ENCODE measurements at places on chromosomes 16 and 17.

DNA sequence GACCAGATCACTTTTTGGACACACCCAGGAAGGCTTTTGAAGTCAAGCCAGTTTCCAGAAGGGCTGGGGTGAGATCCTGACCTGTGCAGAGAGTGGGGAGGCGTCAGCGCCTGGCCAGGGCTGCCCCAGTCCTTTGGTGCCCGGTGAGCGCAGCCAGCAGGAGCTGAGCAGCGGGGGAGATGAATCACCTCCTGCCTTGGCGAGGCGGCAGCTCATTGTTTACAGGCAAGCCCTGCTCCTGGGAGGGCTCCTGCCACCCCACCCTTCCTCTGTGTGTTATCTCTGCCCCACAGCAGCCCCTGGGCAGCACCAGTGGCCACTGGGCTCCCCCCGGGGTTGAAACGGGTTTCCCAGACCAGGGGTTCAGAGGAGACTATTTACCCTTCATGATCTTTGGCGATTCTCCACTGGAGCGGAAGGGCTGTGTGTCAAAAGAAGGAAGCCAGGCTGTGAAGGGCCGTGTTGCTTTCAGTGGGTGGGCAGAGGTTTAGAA lies 14.1 kb upstream of the ITGB4 start:
- DNase-seq: no peak

DNA sequence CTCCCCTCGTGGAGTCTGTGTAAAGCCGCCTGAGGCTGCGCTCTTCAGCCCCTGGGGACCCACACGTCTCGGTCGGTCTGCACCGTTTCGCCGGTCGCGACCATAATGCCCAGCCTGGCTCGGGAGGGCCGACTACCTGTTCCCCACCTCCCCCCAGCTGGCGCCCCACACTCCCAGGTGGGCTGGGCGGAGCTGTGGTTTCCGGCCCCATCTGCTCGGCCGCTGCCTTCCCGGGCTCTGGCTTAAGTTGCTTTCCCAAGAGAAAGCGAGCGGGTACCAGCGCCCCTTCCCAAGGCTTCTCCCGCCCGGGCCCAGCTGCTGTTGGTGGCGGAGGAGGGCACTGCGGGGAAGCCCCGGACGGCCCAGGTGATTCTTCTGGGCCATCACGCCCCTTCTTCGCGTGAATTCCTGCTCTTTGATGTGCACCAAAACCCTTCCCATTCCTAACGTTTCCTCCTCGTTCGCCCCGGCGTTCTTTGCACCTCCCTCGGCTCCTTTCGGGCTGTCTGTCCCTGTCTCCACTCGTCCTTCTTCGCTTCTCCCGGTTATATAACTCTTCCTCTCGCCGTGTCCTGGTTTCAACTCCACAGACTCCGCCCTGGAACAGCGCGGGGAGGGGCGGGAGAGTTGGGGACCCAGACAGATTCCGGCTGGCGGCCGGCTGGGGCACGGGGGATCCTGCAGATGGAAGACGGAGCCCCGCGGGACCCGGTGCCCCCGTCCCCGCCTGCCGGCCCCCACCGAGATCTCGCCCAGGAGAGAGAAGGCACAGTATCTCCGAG lies 2.0 kb downstream of the KDM6B start:
- peak; percentile 49 for DNase-seq

GRCh38 chr16:11104168-11105037 lies 151.6 kb downstream of the SOCS1 start:
- no peak for DNase-seq

GRCh38 chr16:87830673-87831420 lies 38.5 kb downstream of the SLC7A5 start:
- no peak for DNase-seq

DNA sequence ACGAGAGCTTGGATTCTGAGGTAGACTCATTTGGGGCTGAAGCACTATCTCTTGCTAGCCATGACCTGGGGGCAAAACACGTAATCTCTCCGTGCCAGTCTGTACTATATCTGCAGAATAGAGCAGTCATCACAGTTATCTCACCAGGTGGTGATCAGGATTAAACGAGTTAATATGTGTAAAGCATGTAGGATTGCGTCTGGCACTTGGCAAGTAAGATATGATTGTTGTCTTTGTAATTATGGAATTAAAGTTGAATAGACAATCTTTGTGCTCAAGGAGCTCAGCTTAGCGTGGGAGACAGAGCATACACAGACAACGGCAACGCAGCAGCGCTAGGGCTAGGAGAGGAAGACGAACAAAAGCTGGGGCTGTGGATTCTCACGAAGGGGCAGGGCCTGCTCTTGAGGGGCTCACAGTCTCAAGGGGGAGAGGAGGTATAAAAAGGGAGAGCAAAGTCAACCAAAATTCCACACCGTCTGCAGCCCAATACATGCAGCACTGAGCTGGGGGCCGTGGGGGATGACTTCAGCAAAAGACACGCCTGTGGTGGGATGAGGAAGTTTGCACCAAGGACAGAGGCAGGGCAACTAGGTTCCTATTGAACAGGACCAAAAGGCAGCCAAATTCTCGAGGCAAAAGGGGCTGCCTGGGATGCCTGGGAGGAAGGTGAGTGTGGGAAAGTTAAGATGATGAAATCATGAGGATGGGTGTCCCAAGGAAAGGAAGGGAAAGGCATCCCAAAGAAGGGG lies 68.6 kb downstream of the SDK2 start:
- no peak for DNase-seq

- DNase-seq: no peak
Observed at GRCh38 chr16:3879258-3879886, 1.1 kb downstream of the CREBBP start.

GRCh38 chr16:71954699-71955195 lies 45.5 kb downstream of the PKD1L3 start:
- no peak for DNase-seq

- DNase-seq: peak; percentile 62
Observed at GRCh38 chr17:72182371-72182873, 61.6 kb downstream of the SOX9 start.

- no peak for DNase-seq
Observed at GRCh38 chr16:57083485-57084126, 8.8 kb upstream of the CPNE2 start.

DNA sequence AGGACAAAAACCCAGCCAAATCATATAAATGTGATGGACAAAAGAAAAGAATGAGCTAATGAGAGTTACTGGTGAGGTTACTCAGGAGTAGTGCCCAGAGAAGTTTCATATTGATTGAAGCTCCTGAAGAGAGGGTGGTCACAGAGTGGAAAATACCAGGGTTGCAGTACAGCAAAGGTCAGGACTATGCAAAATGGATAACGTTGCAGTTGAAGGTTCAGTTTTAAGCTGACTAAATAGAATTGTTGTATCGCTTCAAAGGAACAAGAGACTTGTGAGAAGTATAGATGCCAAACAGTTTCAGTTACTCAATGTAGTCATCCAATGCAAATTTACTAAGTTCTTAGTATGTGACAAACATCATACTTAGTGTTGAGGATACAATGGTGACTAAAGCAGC lies 47.1 kb downstream of the ABCA8 start:
- DNase-seq: no peak

GRCh38 chr17:64084086-64084939 lies 45.6 kb downstream of the ERN1 start:
- DNase-seq: no peak

DNA sequence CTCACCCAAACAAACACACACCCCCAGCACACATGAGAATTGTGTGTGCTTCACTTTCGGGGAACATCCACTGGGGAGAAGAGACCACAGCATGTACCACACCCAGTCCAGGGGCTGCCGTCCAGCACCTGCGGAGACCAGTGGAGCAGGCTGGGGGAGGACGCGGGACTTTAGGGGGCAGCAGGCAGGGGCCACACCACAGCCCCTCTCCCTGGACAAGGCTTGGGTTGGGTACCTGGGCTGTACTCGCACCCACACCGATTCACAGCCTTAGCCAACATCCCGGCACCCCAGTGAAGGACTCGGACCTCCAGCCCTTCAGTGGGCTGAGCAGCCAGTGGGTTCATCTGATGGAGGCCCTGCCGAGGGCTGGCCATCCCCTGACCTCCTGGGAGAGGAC lies 63.3 kb downstream of the RBFOX3 start:
- DNase-seq: no peak

- no peak for DNase-seq
Observed at GRCh38 chr17:39846205-39846604, 17.9 kb downstream of the IKZF3 start.

DNA sequence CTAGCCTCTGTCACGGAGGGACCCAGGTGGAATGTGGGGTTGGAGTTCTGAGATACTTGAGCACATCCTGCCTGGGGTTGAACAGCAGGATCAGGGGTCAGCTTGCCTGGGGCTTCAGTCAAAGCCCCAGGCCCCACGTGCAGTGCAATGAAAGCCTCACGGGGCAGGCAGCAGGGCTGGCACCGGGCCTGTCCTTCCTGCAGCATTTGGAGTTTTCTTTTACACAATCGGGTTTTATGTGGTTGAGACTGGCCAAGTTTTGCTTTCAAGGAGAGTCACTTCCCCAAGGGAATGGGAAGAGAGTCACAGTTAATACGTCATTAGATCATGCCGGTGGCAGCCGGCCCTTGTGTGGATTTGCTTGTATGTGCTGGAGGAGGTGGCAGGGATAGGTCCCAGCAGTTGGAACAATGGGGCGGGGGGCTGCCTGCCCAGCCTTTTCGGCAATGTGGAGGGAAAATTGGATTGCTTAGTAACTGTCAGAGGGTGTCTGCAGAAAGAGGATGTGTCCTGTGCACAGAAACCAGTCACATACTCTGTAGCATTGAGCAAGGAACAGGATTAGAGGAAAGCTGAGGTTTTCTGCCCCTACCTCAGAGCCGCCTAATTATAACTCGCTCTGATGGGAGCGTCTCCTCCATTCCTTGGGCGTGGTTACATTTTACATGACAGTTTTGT lies 4.5 kb downstream of the RMI2 start:
- DNase-seq: no peak

DNA sequence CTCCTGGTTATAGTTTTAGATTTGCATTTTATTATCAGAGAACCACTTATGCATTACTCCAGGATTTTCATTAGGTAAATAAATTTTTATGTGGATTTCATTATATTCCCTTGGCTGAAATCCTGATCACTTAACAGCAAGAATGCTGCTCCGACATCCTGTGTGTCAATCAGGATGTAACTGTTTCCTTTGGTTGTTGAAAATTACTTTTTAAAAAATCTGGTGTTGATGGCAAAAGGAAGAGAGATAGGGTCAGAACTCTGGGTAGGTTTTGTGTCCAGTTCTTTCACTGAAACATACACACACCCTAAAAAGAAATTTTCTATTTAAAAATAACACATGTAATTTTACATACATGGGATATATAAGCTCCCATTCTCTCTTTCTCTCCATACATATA lies 30.9 kb downstream of the ZNF423 start:
- DNase-seq: no peak

DNA sequence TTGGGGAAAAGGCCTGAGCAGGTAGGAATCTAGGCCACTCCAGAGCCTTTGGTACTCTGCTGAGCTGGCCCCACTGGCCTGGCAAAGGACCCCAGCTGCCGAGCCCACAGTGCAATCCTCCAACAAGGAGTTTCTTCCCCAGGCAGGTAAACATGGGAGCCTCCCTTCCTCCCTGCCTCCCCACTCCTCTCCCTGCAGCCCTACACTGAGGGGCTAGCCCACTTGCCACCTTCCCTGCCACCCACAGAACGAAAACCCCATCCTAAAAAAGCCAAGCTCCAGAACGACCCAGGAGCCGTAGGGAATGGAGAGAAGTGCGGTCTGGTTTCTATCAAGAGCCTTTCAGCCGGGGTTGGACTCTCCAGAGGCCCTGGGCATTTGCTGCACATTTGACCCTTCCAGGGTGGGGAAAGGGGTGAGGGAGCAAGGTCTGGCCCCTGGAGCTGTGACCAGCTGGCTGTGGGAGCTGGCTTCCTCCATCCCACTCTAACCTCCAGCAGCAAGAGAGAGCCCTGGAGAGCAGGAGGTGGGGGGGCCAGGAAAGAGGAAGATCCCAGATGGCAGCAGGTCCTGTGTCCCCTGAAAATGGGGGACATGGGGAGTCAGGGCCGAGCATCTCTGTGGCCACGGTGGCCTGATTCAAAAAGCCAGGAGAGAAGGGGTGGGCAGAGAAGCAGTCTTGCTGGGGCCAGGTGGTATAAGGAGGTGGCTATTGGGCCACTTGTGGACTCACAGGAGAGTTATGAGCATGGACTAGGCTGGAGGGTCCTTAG lies 1.3 kb downstream of the HID1 start:
- DNase-seq: no peak

GRCh38 chr16:4925791-4926190 lies 11.2 kb downstream of the PPL start:
- no peak for DNase-seq

- no peak for DNase-seq
Observed at GRCh38 chr16:7361416-7362129, 28.9 kb downstream of the RBFOX1 start.

DNA sequence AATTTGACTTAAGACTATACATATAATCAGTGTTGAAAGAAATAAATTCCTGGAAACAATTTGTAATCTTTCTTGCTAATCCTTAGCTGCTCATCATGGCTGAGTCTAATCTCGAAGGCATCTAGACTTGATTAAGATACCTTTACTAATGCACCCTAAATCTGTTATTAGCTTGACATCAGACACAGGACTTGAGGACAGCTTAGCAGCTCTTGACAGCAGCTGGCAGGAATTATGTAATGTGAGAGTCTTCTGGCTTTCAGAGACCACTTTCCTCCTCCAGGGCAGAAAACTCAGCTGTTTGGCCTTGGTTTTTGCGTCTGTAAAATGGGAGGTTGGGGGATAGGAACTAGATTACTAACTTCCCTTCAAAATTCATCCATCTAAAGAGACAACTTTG lies 7.1 kb upstream of the MPP2 start:
- DNase-seq: no peak

- no peak for DNase-seq
Observed at GRCh38 chr17:76840443-76840767, 27.8 kb upstream of the MGAT5B start.

- no peak for DNase-seq
Observed at GRCh38 chr16:84471966-84472365, 32.5 kb downstream of the MEAK7 start.

- DNase-seq: no peak
Observed at GRCh38 chr16:79421126-79421525, 179.4 kb downstream of the MAF start.

DNA sequence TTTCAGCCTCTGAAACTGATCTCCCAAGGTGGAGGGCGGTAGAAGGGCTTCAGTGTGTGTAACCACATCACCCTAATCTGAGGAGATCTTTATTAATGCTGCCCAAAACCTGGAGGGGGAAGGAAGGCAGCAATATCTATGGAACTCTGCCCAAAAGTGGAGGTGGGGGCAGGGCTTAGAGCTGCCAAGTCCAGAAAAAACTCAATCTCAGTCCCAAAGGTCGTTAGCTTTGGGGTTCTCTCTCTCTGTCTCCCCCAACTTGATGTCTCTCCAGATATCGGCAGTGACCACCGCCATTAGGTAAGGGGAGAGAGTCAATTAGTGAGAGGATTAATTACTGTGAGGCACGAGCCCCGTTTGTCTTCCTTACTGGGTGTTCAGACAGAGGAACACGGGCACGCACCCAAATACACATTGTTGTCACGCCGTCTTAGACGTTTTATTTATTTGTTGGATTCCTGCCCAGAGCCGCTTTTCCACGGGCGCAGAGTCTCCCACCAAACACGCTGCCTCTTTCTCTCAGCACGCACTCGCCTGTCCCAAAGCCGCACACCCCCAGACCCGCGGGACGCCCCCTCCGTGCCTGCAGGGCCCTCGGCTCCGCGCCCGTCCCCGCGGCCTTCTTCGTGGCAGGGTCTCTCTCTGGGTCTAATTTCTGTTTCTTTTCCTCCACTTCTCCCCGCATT lies 5.4 kb upstream of the LHX1 start:
- DNase-seq: no peak
